Esophagus (tissue), 2 donors: ENCODE measurements at places on chromosomes 4 and X. TPM values are rescaled to one million over a fixed set of nuclear protein-coding genes. Genes with fewer than 3 reads are reported as not detected.

TMPRSS11A gene
- polyA plus RNA-seq, result 57.7 TPM

CT45A5 gene
- not detected for polyA plus RNA-seq

SMIM10L2A gene
- 0.76 TPM for polyA plus RNA-seq

HMGN5 gene
- 10.1 TPM for polyA plus RNA-seq

KLF8 gene
- 20.0 TPM for polyA plus RNA-seq

SPANXN3 gene
- not detected for polyA plus RNA-seq

SSX4B gene
- not detected for polyA plus RNA-seq
